ENCODE measurements at places on chromosomes 1 and 21. TPM values are rescaled to one million over a fixed set of nuclear protein-coding genes. Genes with fewer than 3 reads are reported as not detected.

KNCN gene
- not detected for total RNA-seq

FAM72C gene
- 3.6 TPM for total RNA-seq

DCLRE1B gene
- total RNA-seq = 8.3 TPM

NBPF4 gene
- 0.08 TPM for total RNA-seq

CFHR5 gene
- not detected for total RNA-seq

TNFRSF4 gene
- total RNA-seq = 0.13 TPM

DCAF6 gene
- 31.0 TPM for total RNA-seq

DCST1 gene
- total RNA-seq = 0.05 TPM

TINAGL1 gene
- 0.55 TPM for total RNA-seq

FTCD gene
- total RNA-seq = not detected

PLPPR5 gene
- total RNA-seq = not detected

PTTG1IP gene
- 98.9 TPM for total RNA-seq

SYCP1 gene
- not detected for total RNA-seq

TMEM50B gene
- total RNA-seq = 10.0 TPM

CHI3L2 gene
- 0.49 TPM for total RNA-seq

CD244 gene
- not detected for total RNA-seq

ASTN1 gene
- total RNA-seq = not detected

PLEKHG5 gene
- total RNA-seq = 3.5 TPM

RNF2 gene
- total RNA-seq = 22.3 TPM

HES2 gene
- 4.8 TPM for total RNA-seq

PRAMEF11 gene
- total RNA-seq = not detected

TNFAIP8L2 gene
- not detected for total RNA-seq

F13B gene
- 0.08 TPM for total RNA-seq

FCRL6 gene
- not detected for total RNA-seq

NBPF19 gene
- 7.3 TPM for total RNA-seq

C1orf174 gene
- 24.8 TPM for total RNA-seq
